ENCODE measurements at places on chromosomes 2 and 18. TPM values are rescaled to one million over a fixed set of nuclear protein-coding genes. Genes with fewer than 3 reads are reported as not detected.

DSG1 gene
- total RNA-seq = 0.70 TPM

DNA sequence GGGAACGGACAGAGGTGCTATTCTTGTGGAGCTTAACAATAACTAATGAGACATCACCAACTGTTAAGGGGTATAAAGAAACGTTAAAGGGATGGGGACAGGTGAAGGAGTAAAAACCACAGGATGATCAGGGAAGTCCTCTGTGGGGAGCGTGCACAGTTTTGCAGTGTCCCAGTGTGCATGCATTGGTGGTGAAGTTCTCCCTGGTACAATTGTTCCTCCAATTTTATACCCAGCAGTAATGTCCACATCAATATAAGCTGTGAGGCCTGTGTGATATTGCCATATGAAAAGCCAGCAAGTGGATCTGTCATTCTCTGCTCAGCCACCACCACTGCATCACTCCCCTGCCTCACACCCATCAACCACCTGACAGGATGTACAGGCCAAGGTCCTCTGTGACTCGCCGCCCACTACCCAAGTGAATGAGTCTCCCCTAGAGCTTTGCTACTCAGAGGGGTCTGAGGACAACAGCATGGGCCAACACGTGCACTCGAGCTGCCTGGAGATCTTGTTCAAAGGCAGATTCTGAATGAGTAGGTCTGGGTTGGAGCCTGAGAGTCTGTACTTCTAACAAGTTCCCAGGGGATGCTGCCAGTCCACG lies 4.6 kb downstream of the MLPH start:
- DNase-seq = no peak

DNA sequence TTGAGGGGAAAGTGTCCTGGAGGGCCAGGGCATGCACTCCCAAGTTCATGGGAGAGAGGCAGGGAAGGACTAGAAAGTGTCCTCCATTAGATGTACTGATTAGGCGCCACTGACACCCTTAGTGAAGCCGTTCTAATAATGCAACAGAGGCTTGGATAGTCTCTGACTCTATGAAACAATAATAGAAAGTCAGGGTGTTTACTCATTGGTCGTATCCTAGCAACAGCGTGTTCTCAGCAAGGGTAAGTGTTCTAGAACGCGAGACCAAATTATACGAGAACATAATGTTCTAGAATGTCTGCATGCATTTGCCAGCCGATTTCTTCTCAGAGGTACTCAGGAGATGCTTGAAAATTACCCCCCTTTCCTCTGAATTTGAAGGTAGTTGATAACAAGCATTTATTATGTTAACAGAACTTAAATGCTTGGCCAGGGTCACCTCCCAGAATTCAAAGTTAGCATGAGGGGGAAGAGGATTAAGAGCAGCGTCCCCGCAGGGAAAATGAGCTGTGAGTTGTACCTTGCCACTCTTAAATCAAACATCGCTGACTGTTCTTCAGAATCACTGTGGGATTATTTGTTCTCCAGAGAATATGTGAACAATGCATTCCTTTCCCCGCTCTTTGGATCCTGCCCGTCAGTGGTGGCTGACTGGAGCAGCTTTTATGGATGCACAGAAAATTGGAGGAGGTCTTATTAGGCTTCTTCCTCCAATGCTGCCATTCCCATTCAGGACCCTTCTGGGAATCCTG lies 33.7 kb upstream of the PDIA6 start:
- no peak for DNase-seq

DNA sequence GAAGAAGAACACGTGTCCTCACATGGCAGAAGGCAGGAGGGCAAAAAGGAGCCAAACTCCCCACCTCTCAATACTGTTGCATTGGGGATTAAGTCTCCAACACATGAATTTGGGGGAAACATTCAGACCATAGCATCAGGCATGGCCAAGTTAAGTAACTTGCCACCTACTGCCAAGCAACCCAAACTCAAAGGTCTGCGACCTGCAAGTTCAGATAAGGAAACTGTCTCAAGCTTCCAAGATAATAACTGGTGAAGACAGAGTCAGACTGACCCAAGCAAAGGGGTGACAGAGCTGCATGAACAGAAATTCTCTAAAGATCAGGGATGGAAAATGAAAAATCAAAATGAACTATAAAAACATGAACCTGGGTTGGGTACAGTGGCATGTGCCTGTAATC lies 188.7 kb upstream of the SIX3 start:
- DNase-seq = no peak

DNA sequence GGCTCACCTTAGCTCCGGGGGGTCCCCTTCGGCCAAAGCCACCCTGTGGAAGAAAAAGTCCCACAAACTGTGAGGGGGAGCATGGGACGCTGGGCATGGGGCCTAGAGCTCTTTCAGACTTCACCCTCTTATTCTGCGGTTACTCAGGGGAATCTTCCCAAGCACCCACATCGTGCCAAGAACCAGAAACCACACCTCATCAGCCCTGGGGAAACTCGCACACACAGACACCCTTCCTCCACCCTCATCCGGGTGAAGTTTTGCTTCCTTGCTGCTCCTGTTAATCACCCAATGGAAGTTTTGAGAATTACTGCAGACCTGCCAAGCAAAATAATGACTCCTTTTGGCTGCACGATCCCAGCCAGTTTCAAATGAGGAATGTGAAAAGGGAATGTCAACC lies 59.1 kb downstream of the COL6A3 start:
- no peak for DNase-seq

GRCh38 chr2:79271456-79271855 lies 111.9 kb upstream of the REG3A start:
- no peak for DNase-seq

- DNase-seq = no peak
Observed at GRCh38 chr2:143617803-143618415, 488.7 kb downstream of the ARHGAP15 start.

GRCh38 chr2:69612200-69612599 lies 31.3 kb downstream of the AAK1 start:
- DNase-seq = no peak

- no peak for DNase-seq
Observed at GRCh38 chr2:186345745-186346144, 140.3 kb upstream of the ZC3H15 start.

DNA sequence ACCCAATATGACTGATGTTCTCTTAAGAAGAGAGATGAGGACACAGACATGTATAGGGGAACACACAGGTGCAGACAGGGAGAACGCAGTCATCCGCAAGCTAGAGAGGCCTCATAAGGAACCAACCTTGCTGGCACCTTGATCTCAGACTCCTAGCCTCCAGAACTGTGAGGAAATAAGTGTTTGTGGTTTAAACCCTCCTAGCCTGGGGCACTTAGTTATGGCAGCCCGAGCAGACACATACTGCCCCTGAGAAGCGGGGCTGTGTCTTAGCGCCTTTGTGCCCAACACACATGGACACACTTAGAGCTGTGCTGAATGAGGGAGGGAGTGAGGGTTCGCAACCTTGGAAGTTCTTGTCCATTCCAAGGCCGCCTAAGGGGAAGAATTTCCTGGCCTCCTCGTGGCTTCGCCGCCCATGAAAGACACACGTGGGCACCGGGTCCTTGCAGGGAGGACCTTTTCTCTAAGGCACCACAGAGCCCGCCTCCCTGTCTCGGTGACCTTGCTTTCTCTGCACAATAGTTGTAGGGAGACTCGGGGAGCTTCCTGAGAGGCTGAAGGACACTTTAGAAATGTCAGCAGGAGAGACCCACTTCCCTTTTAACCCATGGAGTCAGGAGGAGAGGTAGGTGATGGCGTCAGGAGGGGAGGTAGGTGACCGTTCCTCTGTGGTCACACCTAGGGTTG lies 224.5 kb upstream of the HDAC4 start:
- no peak for DNase-seq

- no peak for DNase-seq
Observed at GRCh38 chr2:28768952-28769351, 17.3 kb downstream of the PPP1CB start.

DNA sequence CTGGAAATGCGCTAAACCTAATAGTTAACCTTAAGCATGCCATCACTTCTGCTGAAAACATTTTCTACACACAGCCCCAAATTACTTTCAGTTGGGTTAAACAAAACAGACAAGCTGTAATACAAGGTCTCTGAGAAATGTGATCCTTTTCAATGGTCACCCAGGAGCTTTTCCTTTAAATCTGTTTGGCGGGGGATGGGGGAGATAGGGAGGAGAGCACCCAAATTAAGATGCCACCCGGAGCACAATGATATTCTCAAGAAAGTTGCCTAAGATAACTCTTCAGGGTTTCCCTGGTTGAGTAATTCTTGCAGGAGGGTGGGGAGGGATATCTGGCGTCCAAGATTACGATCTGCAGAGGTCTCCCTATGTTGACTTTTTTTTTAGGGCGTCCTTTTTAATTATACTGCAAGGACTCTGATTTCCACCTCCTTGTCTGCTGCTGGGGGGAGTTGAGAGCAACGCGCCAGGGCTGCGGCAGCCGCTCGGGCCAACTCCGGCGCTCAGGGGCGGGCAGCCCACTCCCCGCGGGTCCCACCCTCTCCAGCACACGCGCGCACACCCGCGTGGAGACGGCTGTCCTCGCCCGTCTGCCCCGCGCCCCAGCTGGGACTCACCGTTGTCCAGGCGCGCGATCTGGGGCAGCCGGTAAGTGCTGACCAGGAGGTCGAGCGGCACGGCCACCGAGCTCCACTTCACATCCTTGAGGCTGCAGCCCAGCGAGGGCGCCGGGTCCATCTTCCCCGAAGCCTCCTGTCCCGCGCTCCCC lies 807 bp downstream of the GAREM1 start:
- DNase-seq = peak; percentile 7

DNA sequence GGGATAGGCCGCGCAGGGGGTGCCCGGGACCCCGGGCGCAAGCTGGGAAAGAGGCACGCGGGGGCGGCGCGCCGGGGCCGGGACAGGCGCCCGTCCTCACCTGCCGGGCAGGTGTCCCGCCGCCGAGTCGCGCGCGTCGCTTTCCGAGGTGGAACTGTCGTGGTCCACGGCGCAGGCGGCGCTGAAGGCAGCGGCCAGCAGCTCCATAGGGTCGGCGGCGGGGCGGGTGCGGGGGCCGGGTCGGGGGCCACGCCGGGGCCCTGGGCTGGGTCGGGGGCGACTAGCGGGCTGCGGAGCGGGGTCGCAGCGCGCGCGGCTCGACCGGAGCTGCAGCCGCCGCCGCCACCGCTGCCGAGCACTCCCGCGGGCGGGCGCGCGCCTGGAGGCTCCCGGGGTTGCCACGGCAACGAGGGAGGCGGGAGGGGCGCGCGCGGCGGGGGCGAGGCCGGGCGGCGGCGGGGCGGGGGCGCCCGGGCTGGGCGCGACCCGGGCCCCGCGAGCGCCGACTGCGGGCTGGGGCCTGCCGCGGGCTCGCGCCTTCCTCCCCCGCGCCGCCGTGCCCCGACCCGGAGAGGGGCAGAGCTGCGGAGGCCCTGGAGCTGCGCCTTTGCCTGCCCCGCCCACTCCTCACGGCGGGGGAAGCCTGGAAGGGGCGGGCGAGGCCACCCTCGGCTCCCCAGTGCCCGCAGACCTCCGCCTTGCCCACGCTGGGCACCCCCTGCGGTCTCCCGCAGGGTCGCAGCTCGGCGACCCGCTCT lies 57.9 kb downstream of the SNORC start:
- DNase-seq = peak; percentile 54

- peak; percentile 73 for DNase-seq
Observed at GRCh38 chr2:168773719-168774521, 28.5 kb upstream of the NOSTRIN start.

GRCh38 chr2:169705927-169706326 lies 11.7 kb downstream of the PHOSPHO2 start:
- DNase-seq = no peak

All from hepatocyte (in vitro differentiated cells).